ENCODE measurements at places on chromosomes 1 and 21.

GRCh38 chr21:44965251-44966022 lies 25.6 kb downstream of the SLX9 start:
- peak; percentile 68 for DNase-seq

DNA sequence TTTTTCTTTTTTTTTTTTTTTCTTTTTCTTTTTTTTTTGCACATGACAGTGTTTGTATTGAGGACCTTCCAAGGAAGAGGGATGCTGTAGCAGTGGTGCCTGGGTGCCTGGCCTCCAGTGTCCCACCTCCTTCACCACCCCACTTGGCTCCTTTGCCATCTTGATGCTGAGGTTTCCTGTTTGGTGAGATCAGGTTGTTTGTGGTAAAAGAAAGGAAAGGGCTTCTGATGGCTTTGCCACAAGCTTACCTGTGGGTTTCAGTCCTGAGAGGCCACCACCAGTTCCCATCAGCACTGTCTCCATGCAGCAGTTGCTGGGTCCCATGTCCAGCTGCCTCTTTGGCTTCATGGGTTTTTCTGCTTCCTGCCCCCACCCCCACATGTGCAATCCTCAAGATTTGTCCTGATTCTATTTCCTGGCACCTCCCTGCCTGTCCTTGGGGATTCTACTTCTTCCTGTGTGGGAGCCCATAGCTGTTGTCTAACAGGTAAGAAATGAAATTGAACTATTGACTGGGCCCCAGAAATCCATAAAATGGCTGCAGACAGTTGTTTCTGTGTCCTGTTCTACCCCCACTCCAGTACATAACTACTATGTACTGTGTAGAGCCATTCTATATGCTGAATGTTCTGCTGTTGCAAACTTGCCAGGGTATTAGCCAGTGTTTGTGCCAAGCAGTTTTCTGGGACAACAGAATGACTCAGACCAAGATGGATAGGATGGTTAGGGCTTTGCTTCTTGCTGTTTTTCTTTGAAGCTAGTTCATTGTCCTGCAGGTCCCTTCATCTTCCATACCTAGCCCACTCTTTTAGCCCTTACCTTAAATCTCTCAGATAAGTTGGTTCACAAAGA lies 4.2 kb upstream of the CCDC28B start:
- DNase-seq, result no peak

- no peak for DNase-seq
Measured at GRCh38 chr1:154772056-154772455, 98.0 kb downstream of the KCNN3 start.

- no peak for DNase-seq
Measured at GRCh38 chr21:44713130-44713529, 1.8 kb upstream of the TSPEAR start.

DNA sequence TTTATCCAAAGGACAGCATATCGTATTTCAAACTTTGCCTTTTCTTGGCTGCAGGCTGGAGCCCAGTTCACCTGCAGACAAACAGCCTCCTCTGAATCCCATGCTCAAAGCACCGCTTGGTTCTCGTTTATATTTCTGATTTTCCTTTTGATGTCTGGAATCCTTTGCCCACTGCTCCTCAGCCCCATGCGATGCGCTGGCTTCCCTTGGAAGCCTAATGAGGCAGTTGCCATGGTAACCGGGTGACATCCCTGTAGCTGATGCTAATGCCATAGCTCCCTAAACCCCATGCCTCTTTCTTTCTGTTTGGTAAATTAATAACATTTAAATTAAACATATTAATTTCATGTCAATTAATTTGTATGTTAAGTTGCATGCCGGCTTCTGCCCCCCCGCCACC lies 327.1 kb downstream of the PRDM2 start:
- no peak for DNase-seq

GRCh38 chr1:78911956-78912880 lies 94.3 kb downstream of the ADGRL4 start:
- no peak for DNase-seq

DNA sequence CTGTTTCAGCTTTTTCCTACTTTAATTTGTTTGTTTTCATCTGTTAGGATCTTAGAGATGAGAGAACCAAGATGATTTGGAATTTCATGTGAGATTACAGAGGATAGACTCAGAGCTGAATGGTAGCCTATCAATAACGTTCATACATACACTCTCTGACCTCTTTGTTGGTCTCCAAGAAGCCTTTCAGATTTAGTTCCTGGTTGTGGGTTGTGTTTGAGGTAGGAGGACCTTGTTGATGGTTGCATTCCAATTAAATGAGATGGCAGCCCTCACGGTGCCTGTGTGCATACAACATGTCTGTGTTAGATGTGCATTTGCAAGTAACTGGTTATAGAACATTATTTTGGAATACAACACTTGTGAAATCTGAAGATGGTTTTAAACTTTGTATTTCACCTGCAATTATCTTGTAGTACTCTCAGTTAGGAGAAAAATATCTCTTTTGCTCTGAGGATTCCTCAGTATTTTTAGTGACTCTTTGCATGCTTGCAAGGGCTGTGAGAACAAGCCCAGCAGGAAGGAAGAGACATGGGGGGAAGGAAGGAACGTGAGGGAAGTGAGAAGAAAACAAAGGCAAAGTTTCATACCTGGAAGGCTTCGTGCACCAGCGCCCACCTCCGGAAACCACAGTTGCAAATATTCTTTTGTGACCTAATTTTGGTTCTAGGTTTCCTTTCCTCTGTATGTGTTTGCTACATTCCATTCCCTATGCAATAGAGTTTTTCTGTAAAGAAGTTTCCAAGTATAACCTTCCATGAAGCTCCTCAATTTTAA lies 291.8 kb downstream of the DISC1 start:
- no peak for DNase-seq

GRCh38 chr1:5661196-5662085 lies 330.8 kb downstream of the NPHP4 start:
- no peak for DNase-seq

- DNase-seq, result no peak
Measured at GRCh38 chr1:233673947-233674431, 60.1 kb downstream of the KCNK1 start.

GRCh38 chr1:3527774-3528173 lies 73.3 kb downstream of the ARHGEF16 start:
- DNase-seq, result no peak

- no peak for DNase-seq
Measured at GRCh38 chr1:204704794-204705492, 19.4 kb upstream of the LRRN2 start.

DNA sequence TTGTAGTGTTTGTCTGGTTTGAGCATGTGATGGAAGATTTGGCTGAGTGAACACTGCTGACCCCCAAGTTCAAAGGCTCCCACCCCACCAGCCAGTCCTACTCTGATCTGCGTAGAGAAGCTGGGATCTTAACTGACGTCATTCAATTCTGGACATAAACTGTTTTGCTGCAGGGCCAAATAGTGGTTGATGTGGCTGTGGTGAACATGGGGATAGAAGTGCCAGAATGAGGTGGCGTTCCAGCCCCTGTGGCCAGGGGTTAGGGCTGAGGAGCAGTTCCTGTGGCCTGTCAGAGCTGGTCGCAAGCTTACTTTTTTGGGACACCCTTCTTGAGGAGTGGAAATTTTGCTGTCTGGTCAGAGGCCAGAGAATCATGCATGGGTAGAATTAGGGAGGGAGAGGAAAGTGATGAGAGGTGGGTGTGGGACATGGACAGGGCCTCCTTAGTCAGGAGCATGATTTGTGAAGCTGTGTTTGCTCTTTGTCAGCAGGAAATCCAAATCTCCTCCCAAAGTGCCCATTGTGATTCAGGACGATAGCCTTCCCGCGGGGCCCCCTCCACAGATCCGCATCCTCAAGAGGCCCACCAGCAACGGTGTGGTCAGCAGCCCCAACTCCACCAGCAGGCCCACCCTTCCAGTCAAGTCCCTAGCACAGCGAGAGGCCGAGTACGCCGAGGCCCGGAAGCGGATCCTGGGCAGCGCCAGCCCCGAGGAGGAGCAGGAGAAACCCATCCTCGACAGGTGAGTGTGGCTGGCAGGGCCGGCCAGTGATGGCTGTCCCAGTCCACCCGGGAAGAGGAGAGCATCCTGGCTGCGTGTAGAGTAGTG lies 25.9 kb downstream of the SZRD1 start:
- DNase-seq, result no peak

DNA sequence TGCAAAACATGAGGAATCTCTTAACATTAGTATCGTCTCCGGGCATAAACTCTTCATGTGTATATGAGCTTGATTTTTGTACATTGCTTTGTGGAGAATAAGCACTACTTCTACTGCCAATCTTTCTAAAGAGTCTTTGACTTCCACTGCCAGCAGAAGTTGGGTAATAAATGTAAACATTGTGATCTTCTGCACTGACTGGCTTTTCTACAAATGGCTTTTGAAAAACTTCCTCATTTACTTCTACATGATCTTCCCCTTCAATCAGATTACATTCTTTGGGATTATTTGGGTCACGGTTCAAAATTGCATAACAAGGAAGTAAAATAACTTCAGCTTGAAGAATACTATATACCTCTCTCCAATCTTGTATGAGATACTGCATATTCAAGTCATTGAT lies 30.4 kb upstream of the SLC44A5 start:
- no peak for DNase-seq

DNA sequence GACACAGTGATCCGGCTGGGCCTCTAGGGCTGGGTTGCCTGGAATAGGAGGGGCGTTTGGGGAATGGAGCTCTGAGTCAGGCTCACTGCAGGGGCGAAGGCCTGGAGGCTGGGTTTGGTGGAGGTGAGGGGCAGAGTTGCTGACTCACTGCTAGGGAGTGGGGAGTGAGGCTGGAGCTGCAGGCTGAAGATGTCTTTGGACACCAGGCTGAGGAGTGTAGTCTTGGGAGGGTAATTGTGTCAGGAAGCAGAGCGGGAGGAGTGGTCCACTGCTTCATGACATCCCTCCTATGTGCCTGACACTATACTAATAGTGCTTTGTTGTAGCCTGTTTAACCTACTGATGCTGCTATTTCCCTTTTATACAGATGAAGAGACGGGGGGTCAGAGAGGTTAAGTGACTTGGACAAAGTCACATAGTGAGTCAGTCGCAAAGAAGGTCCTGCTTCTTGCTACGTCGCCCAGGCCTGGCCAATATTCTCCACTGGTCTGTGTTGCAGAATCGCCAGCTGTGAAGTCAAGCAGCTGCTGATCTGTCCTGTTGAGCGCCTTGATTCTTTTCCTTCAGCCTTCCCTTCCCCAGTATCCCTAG lies 13.6 kb downstream of the ACTL8 start:
- no peak for DNase-seq

DNA sequence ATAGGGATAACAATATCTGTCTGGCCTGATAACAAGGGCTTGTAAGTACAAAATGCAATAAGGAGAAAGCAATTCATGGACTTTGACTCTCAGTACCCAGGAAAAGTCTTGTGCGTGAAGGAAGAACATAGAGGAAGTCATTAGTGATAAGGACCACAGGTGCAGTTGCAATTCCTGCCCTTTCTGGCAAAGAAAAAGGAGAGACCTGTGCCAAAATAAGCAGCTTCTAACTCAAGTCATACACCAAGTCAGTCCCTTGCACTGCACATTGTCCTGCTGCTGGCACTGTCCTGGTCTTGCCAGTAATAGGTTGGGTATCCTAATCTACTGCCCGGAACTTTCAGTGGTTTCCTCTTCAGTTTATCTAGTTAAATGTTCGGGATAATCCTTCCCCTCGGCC lies 14.8 kb upstream of the SOD1 start:
- no peak for DNase-seq

DNA sequence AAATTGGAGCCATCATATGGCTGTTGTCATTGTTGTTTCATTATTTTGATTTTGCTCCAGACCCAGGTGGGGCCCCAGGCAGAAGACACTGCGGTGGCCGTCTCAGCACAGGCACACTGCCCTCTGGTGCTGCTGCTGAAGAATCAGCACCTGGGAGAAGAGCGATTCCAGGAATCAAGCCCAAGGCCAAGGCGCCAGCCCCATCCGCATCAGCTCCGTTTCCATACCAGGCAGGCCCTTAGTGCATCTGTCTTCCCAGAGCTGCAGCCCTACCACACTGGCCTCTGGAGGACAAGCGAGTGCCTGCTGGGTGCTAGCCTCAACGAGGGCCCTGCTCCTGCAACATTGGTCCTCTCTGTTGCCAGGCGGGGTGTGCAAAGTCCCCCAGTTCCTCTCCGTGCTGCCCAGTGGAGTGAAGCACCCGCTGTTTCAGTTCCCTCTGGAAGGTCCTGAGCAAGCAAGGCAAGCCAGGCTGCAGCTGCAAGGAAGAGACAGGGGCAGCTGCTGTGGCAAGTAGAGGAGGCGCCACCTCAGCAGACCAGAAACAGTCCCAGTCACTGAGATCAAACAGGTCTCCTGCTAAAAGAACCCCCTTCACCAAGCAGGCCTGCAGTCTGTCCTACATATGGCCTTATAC lies 5.2 kb downstream of the GRIK3 start:
- no peak for DNase-seq

DNA sequence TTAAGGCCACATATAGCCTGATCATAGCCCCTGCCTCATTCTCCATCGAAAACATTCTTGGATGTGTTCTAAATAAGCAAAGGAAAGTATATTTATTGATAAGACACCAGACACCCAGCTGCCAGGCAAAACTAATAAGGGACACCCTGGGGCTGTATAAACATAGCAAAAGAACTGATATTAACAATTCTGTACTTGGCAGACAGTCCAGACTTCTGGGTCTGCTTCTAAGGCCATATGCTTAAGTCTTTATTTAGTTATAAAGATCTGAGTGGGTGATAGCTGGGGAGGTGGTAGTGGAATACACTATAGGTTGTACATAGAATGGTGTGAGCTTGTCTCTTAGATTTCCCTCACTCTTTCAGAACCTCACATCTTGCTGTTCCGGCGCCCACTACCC lies 3.9 kb downstream of the CKS1B start:
- no peak for DNase-seq

DNA sequence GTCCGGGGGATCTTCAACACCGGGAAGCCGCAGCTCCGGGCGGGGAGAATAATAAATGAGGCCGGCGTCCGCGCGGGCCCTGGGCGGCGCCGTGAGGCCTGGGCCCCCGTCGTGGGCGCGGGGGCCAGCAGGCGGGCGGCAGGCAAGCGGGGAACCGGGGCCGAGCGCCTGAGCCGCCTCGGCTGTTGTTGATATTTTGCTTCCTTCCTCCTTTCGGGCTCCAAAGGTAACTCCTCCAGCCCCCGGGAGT lies at the start of gene MEF2D:
Gene MEF2D, minus strand, starts transcription at position 233 of the 250 bp plus-strand sequence. CDS start 17,483 bp downstream, outside the sequence.
- DNase-seq, result no peak

GRCh38 chr1:119962296-119962968 lies 66.1 kb upstream of the ADAM30 start:
- DNase-seq, result no peak

- no peak for DNase-seq
Measured at GRCh38 chr21:42351626-42352440, 1.0 kb upstream of the TFF2 start.

- DNase-seq, result no peak
Measured at GRCh38 chr1:243488459-243489157, 232.8 kb downstream of the SDCCAG8 start.

GRCh38 chr1:85319491-85319890 lies 43.1 kb upstream of the BCL10 start:
- no peak for DNase-seq

DNA sequence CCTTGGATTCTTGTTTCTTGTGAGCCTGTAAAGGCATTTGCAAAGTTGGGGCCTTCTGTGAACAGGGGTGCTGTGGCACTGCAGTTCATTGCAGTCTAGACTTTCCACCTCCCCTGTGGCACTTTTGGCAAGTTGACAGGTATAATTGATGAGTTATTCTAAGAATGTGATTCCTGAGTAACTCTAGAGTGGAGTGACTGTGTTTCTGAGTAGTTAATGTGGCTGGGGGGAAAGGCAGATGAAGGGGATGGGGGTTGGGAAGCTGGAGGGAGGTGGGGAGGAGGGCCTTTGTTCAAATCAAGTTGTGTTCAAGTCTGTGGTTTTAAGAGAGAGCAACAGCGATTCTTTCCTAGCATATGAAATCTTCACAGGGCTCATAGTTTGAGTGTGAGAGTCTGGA lies 32.9 kb downstream of the PBX1 start:
- DNase-seq, result no peak

- DNase-seq, result no peak
Measured at GRCh38 chr1:193631306-193631705, 444.9 kb upstream of the B3GALT2 start.

Measured in CMK (cell line).